ENCODE measurements at places on chromosomes 2 and 18.

- DNase-seq, result no peak
Observed at GRCh38 chr2:65605743-65606058, 173.3 kb upstream of the SPRED2 start.

- peak; percentile 61 for DNase-seq
Observed at GRCh38 chr2:68441179-68441993, 25.7 kb downstream of the FBXO48 start.

DNA sequence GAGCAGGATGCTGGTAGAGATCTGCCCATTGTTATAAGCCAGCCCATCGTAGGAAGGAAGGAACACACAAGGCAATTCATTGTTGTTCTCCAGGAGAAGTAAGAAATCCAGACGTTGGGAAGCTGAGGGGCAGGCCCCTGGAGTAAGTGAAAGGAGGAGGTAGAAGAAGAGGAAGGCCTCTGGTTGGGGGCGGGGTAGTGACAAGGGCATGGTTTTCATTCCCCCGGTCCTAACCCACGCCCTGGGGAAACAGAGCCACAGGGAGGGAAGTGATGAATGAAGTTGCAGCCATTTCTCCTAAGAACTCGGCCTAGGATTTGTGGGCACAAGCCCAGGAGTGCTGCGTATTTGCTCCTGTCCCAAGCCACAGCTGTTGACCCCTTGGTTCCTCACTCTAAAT is 18.0 kb downstream of the LBH start:
- no peak for DNase-seq

GRCh38 chr2:26464390-26465265 is 13.3 kb downstream of the OTOF start:
- DNase-seq, result no peak

DNA sequence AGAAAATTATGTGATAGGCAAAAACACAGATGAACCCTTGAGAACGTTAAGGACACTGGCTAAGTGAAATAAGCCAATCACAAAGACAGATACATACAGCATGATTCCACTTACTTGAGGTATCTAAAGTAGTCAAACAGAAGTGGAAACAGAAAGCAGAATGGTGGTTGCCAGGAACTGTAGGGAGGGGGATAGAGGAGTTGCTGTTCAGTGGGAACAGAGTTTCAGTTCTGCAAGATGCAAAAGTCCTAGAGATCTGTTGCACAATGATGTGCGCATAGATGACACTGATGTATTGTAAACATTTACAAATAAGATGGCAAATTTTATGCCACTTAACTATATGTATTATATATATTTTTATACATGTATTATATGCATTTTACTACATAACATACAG is 59.7 kb downstream of the POLE4 start:
- DNase-seq, result no peak

DNA sequence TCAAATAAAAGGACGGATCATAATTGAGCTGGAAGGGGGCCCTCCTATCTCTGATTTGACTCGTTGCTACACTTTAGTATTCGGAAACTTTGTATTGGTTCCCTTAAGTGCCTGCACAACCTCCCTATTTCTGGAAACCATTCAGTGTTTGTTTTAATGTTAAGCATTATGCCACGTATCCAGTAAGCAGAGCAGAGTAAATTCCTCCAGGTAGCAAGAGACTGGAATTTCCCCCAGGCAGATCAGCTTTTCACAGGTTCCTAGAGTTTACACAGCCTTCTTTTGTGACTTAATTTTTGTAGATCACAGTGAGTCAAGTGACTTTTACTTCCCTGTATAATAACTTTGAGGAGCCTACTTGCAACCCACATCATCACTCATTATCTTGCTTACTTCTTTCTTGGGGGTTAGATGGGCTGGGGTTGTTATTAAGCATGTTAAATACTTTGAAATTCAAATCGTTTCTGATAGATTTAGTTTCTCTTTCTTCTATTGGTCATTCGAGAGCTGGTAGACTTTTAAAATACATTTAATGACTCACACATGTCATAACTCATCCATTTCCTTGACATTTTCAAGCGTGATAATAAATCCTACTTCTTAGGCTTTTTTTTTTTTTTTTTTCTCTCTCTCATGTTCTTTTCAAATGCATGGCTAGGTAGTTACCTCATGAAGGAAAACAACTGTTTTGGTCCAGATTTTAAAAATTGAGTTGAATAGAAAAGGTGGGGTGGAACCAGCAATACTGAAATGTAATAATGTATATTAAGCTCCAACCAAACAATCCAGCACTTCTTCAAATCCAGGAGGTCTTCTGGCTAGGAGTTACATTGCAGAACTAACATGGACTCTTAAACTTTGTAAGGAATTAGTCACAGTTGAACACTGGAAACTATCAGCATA is 219.3 kb downstream of the NEDD4L start:
- no peak for DNase-seq

- no peak for DNase-seq
Observed at GRCh38 chr2:47899915-47900816, 6.1 kb downstream of the FBXO11 start.

DNA sequence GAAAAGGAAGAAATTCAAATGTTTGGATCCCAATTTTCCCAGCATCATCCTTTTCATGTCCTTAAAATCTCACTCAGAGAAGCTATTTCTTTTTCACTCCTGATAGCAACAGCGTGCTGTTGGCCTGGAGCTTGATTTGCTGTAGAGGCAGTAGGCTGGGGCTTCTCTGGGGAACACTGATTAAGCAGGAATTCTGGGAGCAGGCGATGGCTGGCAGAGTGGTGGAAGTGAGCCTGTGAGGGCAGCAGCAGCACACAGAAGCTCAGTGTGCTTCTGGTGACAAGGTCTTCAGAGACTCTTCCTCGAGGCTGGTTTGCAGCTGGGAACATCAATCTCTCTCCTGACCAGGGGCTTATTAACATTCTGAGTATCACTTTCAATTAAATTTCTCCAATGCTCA is 284.6 kb downstream of the DPP10 start:
- no peak for DNase-seq

GRCh38 chr2:165876712-165877111 is 76.9 kb downstream of the TTC21B start:
- no peak for DNase-seq

GRCh38 chr2:212928681-212929080 is 222.7 kb downstream of the IKZF2 start:
- DNase-seq, result no peak

- no peak for DNase-seq
Observed at GRCh38 chr2:43055086-43055912, 171.1 kb downstream of the ZFP36L2 start.

- DNase-seq, result no peak
Observed at GRCh38 chr2:177338177-177338721, 54.3 kb upstream of the AGPS start.

DNA sequence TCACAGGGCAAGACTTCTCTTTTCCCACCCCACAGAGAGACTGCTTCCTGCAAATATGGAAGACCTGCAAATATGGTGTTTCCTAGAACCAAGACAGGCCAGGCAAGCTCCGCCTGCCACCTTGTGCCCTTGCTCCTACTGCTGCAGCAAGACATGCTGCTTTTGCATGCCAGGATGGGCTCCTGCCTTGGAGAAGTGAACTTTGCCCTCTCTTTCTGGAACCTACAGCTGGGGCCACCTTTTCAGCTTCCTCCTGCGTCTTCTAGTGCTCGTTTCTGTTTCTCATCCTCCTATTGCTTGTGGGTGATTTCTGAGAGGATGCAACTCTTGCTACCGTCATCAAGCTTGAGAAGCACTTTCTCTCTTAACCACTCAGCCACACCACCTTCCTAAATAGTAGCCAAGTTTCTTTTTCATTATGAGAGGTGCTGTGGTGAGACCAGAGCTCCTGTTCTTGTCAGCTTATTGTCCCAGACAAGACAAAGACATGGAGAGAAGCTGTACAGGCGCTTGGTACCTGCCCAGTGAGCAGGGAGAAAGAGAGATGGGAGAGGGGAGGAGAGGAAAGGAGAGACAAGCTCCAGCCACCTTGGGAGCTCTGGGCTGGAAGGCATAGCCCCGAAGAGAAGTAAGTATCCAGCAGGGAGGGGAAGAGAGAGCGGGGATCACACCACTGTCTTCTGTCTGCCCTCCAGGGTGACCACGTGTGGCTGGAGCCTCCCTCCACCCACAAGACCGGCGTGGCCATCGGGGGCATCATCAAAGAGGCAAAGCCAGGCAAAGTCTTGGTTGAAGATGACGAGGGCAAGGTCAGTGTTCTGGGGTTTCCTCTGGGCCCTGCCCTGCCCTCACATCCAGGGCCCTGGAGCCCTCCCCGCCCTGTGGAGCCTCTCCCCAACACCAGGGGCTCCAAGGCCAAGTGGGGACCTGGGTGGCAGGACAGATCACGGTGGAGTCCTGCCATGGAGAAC is 28.3 kb downstream of the MYO7B start:
- DNase-seq, result no peak

DNA sequence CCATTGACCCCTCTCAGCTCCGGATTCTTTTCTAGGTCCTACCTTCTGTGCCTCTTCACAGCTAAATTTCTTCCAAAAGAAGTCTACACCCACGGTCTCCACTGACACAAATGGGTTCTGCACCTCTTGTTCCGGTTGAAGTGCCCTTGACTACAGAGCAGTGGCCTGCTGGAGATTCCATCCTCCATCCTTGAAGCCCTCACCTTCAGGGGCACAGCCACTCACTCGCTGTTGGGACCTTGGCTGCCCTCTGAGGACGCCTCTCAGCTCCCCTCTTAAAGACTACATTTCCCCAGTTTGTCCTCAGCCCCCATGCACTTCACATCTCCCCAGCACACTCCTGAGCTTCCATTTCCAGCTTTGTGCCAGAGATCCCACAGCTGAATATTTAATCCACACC is 226.3 kb downstream of the ATAD2B start:
- DNase-seq, result no peak

GRCh38 chr2:166230024-166230723 is 102.4 kb upstream of the SCN1A start:
- peak; percentile 18 for DNase-seq

GRCh38 chr2:195363496-195363895 is 293.5 kb upstream of the SLC39A10 start:
- peak; percentile 25 for DNase-seq

- DNase-seq, result no peak
Observed at GRCh38 chr2:37634914-37635503, 36.4 kb downstream of the CDC42EP3 start.

DNA sequence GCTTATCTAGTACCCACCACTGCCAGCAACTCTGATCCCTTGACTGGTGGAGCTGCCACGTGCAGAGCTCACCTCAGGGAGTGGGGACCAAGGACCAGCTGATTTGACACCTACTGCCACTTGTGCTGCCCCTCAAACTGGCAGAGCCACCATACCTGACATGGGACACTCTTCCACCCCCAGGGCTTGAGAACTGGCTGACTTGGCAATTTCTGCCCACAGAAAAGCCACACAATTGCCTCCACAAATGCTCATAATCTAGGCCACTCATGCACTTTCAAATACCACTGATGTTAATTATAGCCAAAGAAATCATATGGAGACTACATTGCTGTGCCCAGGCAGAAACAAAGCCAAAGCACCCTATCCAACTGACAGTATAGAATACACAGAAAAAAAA is 11.8 kb upstream of the KDM3A start:
- DNase-seq, result no peak

GRCh38 chr2:27621524-27621923 is 7.3 kb downstream of the CCDC121 start:
- no peak for DNase-seq

GRCh38 chr18:54762386-54762785 is 65.9 kb upstream of the RAB27B start:
- no peak for DNase-seq

DNA sequence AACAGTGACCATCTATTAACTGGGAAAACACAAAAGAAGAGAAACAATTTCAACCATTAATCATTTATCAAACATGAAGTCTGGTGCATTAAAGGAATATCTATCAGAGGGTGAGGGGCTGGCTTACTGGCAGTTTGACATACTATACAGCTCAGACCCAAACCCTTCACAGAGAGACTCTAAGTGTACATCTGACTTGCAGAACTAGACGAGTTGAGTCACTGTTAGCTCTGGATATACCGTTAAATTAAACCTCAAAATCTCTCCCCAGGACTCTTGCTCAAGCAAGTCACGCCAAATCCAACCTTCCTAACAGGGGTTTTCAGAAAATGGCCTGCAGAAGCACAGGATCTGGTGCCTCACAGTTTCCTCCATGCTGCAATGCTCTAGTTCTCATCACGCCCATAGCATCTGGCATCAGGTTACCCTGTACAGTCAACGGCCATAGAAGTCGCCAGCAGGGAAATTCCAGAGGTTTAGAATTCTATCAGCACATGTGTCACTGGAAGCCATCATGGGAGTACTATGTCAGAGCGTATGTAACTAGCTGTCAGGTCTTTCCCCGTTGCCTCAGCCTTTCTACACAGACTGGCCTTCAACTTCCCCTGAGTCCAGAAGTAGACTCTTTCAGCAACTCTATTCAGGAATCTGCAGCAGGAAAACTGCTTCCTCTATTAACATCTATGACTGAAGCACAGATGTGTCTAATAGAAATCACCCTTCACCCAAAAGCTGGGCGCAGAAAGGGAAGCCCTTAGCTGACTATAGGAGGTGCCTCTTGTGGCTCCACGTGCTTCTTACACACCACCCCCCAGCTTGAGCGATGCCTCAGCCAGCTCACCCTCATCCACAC is 9.3 kb downstream of the TGOLN2 start:
- DNase-seq, result peak; percentile 46

DNA sequence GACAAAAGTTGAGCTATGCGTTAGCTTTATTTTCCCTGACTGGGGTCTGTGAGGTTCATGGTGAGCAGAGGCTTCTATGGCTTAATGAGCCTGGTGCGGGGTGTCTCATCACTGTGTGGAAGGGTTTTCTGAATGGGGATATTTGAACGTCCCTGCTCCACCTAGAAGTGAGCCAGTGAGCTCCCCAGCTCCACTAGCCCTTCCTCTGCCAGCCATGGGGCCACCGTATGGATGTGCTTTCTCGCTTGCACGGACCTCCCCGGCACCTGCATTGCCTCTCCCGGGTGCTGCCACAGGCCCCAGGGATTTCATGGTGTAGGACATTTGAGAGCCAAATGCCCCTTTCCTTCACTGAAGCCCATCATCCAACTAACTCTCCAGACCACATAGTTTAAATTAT is 37.8 kb downstream of the CYP26B1 start:
- no peak for DNase-seq

- no peak for DNase-seq
Observed at GRCh38 chr2:232216028-232216427, 162.5 kb upstream of the ALPP start.

DNA sequence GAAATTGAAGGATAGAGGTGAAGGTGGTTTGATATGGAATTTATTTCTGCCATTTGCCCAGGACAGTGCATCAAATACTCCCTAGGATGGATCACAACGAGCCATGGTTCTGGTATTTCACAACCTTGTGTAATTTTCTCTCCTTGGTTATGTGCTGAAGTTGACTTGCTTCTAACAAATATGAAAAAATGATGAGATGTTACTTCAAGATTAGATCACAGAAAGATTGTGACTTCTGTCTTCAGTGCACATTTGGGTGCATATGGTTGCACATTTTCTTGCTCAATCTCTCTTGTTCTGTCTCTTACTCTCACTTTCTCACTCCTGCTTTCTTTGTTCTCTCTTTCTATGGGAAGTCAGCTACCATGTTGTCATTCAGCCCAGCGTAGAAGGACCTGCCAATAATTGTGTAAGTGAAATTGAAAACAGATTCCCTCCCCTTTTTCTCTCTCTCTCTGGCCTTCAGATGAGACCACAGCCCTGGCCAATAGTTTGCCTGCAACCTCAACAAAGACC is 104.6 kb upstream of the RMDN2 start:
- no peak for DNase-seq

- peak; percentile 22 for DNase-seq
Observed at GRCh38 chr2:186274936-186275575, 211.0 kb upstream of the ZC3H15 start.

Measured in AG08396 (cell line).